ENCODE measurements at places on chromosomes 6 and 20.

GRCh38 chr6:5462856-5463255 is 201.5 kb downstream of the FARS2 start:
- DNase-seq, result no peak

- DNase-seq, result no peak
Observed at GRCh38 chr20:45189067-45189609, 14.4 kb downstream of the PI3 start.

- DNase-seq, result no peak
Observed at GRCh38 chr20:34560141-34560523, 1.6 kb downstream of the MAP1LC3A start.

GRCh38 chr6:82693094-82693493 is 329.5 kb downstream of the TPBG start:
- DNase-seq, result no peak

- no peak for DNase-seq
Observed at GRCh38 chr6:87923389-87924050, 124.1 kb upstream of the SPACA1 start.

GRCh38 chr6:5587648-5588047 is 326.3 kb downstream of the FARS2 start:
- DNase-seq, result no peak

- DNase-seq, result no peak
Observed at GRCh38 chr6:36968266-36968977, 13.9 kb downstream of the PI16 start.

DNA sequence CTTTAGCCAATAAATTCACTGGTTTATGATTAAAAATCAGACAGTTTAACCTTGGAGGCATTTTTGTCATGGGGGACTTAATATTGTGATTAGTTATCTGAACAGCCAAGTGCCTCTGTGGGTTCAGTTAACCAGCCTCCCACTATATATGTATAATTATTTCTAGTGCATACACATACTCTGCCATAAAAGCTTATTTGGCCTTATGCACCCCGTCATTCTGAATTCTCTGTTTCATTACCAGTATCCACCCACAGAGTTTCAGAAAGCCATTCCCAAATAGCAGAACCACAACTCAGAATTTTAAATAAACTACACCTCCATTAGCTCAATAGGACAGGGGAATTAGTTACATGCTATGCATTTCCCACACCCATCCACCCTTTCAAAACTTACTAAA is 279.7 kb downstream of the ZFAND3 start:
- no peak for DNase-seq

DNA sequence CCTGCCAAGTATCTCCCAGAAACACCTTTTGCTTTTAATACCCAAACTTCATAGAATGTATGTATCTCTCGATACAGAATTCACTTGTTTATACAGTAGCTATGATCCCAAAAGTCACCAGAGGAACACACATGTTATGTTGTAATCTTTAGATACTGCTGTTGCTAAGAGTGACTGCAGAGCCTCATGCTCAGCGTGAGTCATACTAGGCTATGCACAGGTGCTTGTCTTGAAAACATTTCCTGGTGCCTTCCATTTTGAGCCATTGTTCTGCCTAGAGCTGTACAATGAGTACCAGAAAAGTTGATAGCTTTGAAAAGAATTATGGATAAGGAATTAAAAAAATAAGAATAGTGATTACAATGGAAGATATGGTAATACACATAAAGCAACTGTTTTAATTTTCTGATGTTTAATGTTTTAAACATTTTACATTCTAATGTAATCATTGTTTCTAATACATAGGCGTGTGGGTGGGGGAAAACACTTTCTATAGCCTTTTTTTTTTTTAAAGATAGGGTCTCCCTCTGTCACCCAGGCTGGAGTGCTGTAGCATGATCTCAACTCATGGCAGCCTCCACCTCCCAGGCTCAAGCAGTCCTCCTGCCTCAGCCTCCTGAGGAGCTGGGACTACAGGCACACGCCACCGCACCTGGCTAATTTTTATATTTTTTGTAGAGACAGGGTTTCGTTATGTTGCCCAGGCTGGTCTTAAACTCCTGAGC is 79.4 kb downstream of the CD24 start:
- no peak for DNase-seq

- no peak for DNase-seq
Observed at GRCh38 chr6:357261-357790, 34.2 kb upstream of the IRF4 start.

GRCh38 chr6:11744753-11745152 is 33.9 kb downstream of the ADTRP start:
- no peak for DNase-seq

GRCh38 chr20:24737212-24737850 is 211.7 kb upstream of the CST7 start:
- no peak for DNase-seq

DNA sequence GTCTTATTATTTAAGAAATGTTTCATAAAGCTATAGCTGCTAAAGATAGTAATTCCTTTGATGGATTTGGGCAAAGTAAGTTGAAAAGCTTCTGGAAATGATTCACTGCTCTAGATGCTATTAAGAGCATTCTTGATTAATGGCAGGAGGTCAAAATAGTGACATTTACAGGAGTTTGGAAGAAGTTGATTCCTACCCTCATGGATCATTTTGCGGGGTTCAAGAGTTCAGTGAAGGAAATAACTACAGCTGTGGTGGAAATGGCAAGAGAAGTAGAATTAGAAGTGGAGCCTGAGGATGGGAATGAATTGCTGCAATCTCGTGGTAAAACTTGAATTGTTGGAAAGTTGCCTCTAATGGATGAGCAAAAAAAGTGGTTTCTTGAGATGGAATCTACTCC is 316.1 kb downstream of the UTRN start:
- DNase-seq, result no peak

- no peak for DNase-seq
Observed at GRCh38 chr6:56381801-56382251, 134.4 kb upstream of the COL21A1 start.

GRCh38 chr20:17617212-17617867 is 47.5 kb downstream of the DSTN start:
- DNase-seq, result peak; percentile 47

DNA sequence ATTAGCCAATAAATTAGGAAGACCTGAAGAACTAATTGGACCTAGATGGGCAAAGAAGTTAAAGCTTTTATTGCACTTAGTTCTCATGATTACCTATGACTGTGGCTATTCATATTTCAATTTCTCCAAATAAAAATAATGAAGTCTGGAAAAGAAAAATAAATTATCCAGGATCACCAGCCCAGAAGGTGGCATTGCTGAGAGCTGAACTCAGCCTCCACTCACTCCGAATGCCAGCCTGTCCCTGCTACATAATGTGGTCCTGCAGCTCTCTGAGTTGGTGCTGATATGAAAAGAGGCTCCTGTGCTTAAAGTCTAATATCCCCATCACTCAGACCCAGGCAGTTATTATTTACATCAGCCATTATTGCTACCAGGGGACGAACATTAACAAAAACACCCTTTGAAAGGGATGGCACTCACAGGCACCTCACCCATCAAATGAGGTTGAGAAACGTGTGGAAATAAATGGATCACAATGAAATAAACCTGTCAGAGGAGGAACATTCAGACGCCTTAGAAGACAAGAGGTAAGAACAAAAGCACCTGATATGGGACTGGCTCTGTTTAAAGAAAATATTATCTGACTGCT is 649.7 kb upstream of the CHD6 start:
- no peak for DNase-seq

- DNase-seq, result no peak
Observed at GRCh38 chr6:6695625-6696276, 107.2 kb downstream of the LY86 start.

- DNase-seq, result no peak
Observed at GRCh38 chr6:92777146-92777740, 642.1 kb downstream of the EPHA7 start.

- no peak for DNase-seq
Observed at GRCh38 chr6:149306967-149307366, 10.5 kb upstream of the TAB2 start.

- no peak for DNase-seq
Observed at GRCh38 chr20:62980380-62980960, 26.3 kb downstream of the BHLHE23 start.

GRCh38 chr20:36130390-36130789 is 24.1 kb upstream of the EPB41L1 start:
- no peak for DNase-seq

DNA sequence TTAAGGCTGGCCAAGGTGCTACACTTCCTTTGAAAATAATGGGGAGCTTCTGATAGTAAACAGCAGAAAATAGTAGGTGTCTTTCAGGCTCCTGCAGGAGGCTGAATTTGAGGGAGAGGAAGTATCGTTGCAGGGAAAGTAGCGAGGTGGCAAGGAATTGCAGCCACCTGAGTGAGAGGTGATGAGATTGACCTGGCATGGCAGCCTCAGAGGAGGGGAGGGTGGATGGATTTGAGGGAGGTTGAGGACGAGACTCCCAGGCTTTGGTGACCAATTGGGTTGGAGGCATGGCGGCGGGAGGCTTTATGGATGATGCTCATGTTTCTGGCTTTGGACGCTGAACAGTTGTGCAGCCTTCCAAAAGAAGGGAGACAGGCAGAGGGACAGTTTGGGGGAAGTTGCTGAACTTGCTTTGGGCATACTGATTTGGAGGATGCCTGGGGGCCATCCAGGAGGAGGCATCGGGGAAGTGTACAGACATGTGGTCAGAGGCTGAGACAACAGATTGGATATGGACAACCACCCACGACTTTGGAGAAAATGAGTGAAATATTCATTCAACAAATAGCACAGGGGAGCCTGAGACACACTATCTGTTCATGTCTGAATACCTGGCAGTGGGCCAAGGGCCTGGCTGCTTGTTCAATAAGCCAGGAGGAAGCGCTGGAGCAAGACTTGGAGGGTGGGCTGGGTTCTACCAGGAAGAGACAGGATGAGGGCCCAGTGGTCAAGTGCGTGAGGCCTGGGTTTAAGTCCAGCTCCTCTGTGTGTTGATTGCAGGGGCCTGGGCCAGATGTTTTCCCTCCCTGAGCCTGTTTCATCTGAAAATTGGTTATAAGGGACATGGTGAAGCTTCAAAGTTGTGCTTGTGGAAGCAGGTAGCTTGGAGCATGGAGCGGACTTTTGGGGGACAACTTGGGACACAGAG is 113.2 kb downstream of the CEBPB start:
- no peak for DNase-seq

DNA sequence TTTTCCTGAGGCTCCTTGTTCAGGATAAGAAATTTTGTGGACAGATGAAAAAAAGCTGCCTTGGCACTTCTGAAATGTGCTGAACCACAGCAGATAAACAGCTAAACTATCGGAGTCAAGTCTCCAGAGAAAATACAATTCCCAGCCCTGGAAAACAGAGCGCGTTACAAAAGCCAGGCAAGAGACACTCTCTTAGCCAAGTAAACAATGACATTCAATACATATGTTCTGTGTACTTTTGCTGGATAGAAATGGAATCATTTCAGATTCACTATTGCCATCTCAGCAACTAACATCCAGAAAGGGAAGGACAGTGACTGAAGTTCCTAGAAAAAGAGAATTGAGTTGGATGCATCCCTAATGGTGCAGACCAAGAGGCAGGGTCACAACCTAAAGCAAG is 196.8 kb upstream of the NRSN1 start:
- DNase-seq, result no peak

GRCh38 chr6:109687271-109687761 is 3.7 kb downstream of the AK9 start:
- no peak for DNase-seq

DNA sequence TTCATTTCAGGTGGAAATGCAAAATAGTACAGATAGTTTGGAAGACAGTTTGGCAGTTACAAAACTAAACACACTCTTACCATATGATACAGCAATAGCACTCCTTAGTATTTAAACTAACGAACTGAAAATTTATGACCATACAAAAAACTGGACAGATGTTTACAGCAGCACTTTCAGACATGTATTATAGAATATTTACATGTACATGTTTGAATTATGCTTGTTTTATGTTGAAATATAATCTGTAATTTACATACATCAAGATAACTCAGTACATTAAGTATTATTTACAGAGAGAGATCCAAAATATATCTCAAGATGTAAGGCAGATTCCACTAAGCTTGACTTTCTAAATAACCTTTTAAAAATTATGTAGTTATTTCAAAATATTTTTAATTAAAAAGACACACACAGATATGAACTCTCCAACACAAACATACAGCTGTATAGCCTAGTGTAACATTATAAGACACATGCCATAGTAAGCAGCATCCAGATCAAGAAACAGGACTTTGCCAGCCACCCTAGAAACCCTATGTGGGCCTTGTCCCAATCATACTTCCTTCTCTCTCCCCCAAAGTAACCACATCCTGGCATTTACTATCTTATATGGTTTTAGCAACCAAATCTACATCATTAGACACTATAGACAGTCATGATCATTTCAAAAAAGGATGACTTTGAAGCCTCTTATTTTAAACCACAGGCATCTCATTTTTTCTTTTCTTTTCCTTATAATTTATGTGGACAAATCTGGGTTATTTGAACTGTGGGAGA is 82.2 kb downstream of the MAN1A1 start:
- no peak for DNase-seq

- DNase-seq, result no peak
Observed at GRCh38 chr6:159108426-159108985, 60.7 kb upstream of the FNDC1 start.

DNA sequence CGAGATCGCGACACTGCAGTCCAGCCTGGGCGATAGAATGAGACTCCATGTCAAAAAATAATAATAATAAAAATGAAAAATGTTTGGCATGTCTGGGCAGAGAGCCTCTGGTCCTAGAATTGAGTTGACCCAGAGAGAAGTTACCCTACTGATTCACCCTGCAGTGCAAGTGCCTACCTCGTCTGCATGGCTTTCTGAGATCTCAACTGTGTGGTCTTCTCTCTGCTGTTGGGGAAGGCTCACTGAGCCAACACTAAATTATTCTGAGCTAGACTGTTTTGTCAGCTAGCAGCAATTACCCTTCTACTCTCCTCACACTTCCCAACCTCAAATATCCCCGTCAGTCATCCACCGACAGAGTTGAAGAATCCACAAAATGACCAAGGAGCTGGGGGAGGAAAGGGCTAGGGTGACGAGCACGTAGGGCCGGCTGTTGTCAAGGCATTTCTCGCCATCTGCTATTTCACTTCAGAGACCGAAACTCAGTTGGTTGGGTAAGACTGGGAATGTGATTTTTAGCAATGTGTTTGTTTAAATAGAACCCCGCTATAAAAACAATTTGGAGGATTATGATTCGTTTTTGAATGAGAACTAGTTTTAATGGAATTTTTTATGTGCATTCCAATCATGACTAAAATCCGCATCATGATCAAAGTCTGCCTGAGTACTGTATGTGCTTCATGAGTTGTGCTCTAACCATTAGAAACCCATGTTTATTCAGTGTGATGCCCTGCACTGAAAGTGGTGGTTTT is 9.4 kb downstream of the MAS1 start:
- DNase-seq, result no peak

All from effector memory CD8-positive, alpha-beta T cell (primary cell).